ENCODE measurements at places on chromosomes 3 and 15. TPM values are rescaled to one million over a fixed set of nuclear protein-coding genes. Genes with fewer than 3 reads are reported as not detected.

The NRROS gene
- 4.5 TPM for total RNA-seq

The ZNF502 gene
- 3.4 TPM for total RNA-seq

The TERC gene
- total RNA-seq: 1.6 TPM

The LSM3 gene
- total RNA-seq: 16.5 TPM

The RLBP1 gene
- not detected for total RNA-seq

The IL5RA gene
- 2.5 TPM for total RNA-seq

The CYP8B1 gene
- 0.14 TPM for total RNA-seq

The RPL39L gene
- total RNA-seq: 7.0 TPM

The GOLGA6A gene
- not detected for total RNA-seq

The SH2D7 gene
- total RNA-seq: not detected

DNA sequence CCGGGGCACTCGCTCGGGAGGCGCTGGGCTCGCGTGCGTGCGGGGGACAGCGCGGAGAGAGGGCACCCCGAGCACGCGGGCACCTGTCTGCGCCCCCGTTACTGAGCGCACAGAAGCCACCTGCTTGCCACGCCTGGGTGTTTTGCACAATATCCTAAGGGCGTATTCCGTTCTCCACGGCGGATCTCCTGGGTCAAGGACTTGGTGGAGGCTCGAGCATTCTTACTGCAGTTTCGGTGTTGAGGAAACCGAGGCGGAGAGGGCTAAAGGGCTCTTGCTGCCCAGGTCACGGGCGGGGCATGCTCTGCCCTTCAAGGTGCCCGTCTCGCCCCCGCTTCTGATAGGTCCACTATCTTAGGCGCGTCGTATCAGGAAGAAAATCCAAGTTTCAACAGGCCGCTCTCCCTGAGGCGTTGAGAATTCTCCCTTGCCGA lies 526 bp downstream of the GPD1L start:
- peak; percentile 72 for DNase-seq

- DNase-seq: no peak
Measured at GRCh38 chr15:63349621-63350020, 32.0 kb downstream of the CA12 start.

DNA sequence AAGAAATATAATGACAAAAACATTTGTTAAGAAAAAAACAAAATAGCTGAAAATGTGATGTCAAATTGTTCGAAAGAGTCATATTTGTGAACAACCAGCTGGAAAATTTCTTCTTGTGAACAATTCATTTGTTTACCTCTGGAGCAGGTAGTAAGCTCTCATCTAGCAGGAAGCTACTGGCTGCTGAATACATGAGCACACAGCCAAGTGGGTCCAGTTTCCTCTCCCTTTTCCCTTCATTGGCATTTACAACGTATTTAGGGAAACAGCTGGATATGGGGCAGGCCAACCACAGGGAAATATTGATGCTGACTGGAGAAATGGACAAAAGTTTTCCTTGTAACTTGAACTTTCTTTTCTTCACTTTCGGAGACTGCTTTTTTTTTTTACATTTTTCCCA lies 1354.7 kb upstream of the EPHA6 start:
- peak; percentile 29 for DNase-seq

DNA sequence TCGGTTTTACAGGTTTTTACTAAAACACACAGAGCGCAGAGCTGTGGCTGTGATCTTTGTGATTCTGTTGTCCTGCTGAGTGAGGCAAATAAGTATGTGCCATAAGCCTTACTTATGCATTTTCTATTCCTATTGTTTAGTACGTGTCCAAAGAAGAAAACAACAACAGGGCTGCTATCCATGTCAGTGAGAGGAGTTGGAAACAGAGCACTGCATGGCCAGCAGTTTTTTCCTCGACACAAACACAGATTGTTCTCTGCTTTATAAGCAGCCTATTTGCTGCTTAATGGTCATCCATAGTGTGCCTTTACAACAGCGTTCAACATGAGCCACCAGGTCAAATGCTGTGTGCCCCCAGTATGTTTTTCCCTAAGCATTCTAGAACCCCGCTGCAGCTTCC lies 79.8 kb downstream of the SHQ1 start:
- DNase-seq: no peak

- DNase-seq: no peak
Measured at GRCh38 chr3:151837057-151837456, 23.1 kb downstream of the AADAC start.

DNA sequence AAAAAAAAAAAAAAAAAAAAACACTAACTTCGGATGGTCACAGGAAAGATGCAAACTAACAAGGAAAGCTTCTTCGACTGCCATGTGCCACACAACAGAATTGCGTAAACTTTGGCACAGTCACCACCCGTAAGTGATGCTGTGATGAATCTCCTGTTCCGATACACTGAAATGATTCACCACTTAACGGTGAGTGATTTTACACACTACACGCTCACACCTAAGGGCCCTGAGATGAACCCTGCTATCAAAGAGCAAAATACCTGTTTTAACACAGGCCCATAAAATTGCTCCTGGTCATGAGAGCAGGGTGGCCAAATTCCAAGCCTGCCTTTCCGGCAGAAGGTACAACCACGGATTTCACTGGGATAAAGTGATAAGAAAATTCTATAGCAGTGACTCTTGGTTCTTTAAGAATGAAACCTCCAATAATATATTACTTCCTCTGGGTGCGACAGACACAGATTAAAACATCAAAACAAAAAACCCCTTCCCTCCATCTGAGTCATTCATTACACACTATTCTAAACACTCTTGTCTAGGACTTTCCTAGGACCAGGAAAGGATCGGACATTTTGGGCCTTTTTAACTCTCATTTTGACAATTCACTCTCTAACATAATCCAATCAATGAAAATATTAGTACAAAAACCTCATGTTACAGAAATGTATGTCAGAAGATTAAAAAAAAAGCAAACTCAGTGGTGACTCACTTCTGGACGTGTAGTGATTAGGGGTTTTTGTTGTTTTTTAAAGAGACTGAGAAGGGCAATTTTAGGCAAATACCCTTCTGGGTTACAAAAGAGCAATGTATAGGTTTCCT lies 28.3 kb downstream of the LRIG1 start:
- no peak for DNase-seq

DNA sequence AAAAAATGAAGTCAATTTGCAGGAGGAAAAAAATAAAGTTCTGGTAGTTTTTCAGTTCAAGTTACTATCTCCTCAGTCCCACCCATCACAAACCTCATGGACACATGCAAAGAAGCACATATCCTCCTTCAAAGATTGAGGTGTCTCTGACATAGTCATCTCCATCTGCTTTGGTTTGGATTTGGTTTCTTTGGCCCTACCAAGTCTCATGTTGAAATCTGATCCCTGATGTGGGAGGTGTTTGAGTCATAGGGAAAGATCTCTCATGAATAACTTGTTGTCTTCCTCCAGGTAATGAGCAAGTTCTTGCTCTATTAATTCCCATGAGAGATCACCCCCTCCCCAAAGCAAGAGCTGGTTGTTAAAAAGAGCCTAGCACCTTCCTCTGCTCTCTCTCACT lies 446.8 kb downstream of the IGSF11 start:
- no peak for DNase-seq

GRCh38 chr3:33883951-33884561 lies 85.6 kb downstream of the PDCD6IP start:
- peak; percentile 30 for DNase-seq

- no peak for DNase-seq
Measured at GRCh38 chr3:13294442-13295351, 125.4 kb downstream of the NUP210 start.

DNA sequence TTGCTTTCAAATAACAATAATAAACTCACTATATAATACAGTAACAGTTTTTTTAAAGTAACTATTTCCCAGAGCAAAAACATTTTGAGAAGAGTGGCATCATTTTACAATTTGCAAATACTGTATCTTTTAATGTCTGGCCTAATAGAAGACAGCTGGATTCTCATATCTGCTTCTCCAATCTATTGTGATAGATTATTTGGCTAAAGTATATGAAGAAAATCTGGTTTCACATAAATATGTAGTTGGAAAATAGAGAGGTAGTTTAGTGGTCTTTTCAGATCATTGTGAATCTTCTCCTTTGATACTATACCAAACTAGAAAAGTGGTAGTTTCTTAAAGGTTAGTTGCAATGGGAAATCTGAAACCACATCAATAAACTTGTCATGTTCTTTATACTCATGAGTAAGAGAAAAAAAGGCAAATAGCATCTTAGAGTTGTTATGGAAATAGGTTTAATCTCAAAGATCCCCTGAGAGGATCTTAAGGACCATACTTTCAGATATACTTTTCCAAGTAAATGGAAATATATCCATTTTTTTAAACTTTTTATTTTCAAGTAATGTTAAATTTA lies 124.8 kb upstream of the NR2E3 start:
- no peak for DNase-seq

DNA sequence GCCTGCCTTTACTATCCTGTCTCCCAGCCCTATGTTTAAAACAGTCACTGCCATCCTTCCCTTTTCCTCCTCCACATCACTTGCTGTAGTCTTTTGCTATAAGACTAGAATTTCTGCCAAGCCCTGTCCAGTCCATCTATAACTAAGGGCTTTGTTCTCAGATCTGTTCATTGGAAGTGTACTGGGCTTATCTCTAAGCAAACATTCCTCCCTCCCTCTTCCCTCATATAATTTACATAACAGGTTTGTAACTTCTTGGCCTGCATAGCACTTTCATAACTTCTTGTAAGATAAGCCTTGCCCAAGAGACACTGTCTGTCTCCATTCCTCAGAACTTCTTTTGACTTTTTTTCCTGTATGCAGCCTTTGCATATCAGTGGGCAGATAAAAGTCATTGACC lies 16.7 kb downstream of the TPRG1 start:
- DNase-seq: no peak

DNA sequence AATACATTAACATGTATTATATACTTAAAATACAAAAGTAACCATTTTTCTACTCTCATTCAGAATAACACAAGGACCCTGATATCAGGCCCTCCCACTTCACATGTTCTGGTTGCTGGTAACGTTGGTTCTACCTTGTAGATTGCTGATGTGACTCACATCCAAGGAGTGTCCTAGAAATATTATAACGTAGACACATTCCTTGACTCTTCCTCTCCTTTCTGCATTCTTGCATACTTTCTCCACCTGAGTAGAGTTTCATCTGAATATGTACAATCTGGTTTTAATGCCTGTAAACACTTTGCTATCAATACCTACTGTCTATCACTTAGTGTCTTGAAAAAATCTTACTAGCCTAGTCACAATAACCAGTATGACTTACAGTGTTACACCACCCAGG lies 35.0 kb upstream of the NEDD4 start:
- DNase-seq: no peak

DNA sequence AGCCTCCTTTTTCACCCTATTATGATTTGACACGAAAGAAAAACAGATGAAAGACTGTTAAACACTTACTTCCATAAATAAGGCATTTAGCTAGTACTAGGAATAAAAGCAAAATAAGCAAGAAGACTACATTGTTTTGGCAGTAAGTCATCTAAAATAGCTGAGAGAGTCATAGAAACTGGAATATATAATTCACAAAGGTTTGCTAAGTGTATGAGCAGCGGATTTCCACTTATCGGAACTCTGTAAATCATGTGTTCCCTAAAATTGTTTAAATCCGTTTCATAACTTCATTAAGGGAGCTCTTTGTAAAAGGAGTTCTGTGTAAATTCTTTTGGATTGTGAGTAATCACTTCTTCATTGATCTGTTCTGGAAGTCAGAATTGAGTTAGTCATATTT lies 202.5 kb upstream of the CBLB start:
- DNase-seq: no peak

DNA sequence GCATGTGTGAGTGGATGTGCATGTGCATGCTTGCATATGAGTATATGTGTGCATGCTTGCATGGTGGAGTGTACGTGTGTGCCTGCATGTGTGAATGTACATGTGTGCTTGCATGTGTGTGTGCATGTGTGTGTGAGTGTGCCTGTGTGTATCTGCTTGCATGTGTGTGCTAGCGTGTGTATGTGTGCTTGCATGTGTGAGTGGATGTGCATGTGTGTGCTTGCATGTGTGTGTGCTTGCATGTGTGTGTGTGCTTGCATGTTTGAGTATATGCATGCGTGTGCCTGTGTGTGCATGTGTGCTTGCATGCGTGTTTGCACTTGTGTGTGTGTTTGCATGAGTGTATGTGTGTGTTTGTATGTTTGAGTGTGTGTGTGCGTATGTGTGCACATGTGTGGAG lies 4.6 kb upstream of the PLXNA1 start:
- no peak for DNase-seq

GRCh38 chr3:128663151-128663550 lies 12.5 kb upstream of the RPN1 start:
- no peak for DNase-seq

DNA sequence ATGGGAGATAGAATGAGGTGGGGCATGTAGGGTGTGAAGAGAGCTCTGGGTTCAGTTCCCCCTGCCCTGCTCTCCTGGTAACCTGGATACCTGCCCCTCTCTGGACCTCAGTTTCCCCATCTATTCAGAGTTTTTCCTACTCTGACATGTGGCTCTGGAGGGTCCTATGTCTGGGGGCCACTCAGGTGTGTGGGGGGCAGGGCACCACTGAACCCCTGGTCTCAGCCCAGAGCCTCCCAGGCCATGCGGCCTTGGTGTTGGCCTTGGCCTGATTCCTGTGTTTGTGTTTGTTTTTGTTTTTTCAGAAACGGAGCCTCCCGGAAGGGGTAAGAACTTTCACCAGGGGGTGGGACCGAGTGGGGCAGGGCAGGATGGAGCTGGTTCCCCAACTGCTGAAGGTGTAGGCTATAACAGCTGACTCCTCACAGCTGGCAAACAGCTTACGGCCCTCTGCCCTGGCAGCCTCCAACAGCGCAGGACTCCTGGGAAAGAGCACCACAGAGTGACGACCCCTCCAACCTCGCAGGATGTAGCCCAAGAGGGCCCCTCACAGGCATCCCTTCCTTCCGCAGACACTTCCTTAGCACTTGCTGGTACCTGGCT lies 803 bp downstream of the ITIH3 start:
- no peak for DNase-seq

DNA sequence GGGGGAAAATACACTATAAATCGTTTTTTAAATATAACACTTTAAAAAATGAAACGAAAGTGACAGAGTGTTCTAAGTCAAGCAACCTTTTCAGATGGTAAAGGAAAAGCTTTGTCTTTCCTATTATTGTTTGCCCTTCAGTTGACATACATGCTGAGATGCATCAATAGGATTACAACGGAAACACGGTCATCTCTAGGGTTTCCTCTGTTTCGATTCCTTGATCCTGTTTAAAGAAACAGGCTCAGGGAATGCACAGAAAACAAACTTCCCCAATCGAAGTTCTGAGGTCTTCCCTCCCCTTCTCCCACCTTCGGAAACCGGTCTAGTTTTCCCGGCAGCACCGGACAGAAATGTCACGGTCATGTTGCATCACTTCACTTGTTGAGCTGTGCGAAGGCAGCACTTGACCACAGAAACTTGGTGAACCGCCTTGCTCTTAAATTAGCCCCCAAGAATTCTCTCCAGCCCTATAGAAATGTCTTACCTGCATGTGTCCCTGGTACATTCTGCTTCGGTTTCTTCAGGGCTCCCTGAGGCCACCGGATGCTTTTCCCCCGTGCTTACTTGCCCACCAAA lies 556 bp downstream of the PEX5L start:
- no peak for DNase-seq

DNA sequence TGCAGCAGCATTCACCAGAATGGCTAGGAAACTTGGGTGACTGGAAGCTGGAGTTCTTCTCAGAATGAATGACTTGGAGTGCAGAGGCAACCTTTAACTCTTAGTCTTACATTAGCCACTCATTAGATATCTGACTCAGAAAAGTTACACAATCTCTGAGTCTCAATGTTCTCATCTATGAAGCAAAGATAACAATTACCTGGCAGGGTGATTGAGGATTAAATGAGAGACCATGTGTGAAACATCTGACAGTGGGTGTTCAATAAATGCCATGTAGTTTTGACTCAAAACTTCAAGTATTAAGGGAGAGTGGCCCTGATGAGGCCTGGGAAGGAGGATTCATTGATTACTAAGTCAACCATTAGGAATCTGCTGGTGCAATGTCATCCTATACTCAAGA lies 48.3 kb downstream of the MRPL3 start:
- DNase-seq: no peak

All from right cardiac atrium (tissue), 5 donors.